AG04449 (cell line): ENCODE measurements at places on chromosomes 11 and 22.

DNA sequence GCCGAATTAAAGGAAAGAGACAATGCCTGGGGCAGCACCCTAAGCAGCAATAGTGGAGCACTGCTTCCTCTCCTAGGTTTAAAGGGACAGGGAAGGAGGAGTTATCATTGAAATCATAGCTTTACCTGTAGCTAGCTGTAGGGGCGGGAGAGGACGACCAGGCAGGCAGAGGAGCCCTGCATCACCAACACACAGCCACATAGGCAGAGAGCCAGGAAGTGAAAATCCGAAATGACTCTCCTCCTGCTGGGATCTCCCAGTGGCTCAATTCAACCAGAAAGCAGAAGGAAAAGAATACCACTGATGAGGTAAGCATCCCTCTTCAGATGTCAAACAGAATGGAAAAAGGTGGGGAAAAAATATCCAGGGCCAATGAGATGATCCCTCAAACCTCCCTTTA is 20.4 kb downstream of the MRGPRX4 start:
- no peak for DNase-seq

GRCh38 chr22:46107753-46108563 is 42.4 kb upstream of the PPARA start:
- DNase-seq = no peak

GRCh38 chr11:24155792-24156191 is 341.1 kb upstream of the LUZP2 start:
- DNase-seq = no peak

- no peak for DNase-seq
Measured at GRCh38 chr11:120801801-120802689, 221.9 kb upstream of the TBCEL start.
